ENCODE measurements at places on chromosomes 5 and 9.

- DNase-seq: no peak
These were observed 1.6 kb upstream of the SEMA6A start for GRCh38 chr5:116576053-116576713.

GRCh38 chr5:157459715-157460599 lies at the start of gene NIPAL4:
NIPAL4 (plus strand) TSS chr5:157460213; CDS start chr5:157460321, 108 bp downstream.
- no peak for DNase-seq

DNA sequence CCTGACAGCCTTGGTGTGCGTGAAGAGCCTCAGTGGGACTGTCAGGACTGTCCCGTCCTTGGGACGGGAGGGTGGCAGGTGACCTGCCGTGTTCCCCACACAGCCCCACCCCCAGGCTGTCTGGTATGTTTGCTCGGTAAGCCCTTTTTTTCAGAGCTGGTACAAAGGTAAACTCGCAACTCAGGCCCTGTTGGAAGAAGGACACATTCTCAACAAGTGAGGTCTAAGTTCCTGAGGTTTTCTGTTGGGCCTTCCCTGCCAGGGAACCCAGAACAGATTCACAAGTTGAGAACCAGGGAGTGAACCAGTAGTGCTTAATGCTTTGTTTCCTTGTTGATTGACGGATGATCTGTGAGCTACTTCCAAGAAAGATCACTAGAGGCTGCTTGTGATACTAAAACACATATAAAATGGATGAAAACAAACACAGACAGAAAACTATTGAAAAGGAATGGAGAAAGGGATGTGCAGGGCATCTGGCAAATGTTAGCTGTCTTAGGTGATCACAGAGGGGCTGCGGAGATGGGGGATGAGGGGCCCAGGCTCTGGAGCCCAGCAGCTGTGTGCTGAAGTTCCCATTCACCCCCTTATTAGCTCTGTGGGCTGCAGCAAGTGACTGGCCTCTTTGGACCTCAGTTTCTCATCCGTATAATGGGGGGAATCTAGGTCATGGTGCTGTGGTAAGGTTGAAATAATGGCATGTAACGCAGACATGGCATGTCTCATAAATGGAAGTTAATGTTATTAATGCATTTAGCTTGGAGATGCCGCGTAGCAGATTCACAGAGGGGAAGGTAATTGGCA lies 2.7 kb downstream of the NDST1 start:
- DNase-seq: no peak

DNA sequence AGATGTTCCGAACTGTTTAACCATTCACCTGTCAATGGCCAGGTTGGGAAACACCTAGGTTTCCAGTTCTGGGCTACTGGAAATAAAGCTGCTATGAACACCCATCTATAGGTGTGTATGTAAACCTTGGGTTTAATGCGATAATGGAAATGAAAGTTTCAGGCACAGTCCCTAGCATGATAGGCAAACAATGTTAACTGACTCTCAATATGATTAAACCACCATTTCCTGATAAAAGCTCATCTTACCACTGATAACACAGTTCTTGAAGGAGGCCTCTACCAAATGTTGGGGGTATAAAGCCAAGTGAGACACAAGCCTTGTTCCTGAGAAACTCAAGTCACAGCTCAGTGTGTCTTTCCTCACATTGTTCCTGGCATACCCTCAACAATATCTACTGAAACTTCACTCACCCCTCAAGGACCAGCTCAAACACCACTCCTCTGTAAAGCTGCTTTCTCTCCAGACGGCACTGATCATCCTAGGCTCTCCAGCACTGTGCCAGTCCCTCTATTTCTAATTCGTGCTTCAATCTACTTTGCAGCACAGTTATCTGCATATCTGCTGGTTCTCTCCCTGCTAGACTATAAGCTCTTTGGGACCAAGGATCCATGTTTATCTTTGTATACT lies 15.8 kb downstream of the RAB14 start:
- no peak for DNase-seq

DNA sequence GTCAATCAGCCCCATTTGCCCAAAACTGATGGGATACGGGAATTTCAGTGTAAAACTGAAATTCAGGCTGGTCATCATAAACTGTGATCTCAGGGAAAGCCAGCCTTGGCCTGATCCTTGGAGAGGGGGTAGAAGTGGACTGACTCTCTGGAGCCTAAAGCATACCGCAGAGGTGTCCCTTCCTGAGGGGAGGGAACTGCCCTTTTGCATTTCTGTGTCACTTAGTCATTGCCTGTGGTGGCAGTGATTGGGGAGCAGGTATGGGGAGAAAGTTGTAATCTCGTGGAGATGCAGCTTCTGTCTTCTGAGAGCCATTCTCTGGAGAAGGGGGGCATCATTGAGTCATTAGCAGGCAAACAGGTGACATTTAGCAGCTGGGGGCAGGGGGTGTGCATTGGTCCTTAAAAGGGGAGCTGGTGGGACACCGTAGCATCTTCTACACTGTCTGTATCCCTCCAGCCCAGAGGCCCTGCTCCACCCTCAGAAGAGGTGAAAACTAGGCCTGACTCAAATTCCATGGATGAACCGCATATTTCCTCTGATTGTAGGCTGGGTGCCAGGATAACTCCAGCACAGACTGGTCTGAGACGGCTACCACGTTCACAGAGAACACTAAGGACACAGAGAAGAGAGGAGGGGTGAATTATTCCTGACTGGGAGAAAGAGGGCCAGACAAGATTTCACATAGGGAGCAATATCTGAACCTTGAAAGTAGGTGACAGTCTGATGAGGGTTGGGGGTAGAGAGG lies 143.3 kb downstream of the SEC61B start:
- no peak for DNase-seq

DNA sequence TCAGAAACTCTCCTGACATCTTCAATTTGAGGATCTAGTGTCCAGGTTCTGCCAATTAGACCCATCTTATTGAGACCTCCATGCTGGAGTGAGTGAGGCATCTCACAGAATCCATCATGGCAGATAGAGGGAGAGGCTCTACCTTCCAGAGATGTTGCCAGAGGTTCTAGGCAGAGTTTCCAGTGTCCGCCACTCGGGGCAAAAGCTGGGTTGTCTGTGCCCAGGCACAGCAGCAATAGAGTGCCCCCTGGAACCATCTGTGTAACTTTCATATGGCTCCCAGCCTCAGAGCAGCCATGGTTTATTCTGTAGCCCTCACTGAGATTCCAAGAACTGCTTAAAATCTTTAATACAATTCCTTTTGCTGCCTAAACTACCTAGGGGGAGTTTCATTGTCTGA lies 16.6 kb upstream of the CCDC112 start:
- no peak for DNase-seq

GRCh38 chr9:134778156-134778555 lies 102.5 kb upstream of the FCN2 start:
- no peak for DNase-seq

DNA sequence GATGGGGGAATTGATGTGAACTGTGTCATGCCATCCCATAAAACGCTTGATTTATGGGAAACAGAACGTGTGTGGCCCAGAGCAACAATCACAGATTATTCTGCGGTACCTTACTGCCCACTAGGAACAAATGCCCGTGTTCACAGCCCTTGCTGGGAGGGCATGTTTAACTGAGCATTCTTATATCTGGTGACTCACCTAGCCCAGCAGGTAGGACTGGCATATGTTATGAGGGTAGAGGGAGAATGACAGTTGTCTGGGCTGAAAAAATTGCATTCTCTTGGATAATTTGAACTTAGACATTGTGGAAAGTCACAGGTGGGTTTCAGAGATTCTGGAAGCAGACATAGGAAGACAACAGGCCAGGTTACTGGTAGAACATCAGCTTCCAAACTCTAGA lies 460.6 kb downstream of the DMRT2 start:
- no peak for DNase-seq

DNA sequence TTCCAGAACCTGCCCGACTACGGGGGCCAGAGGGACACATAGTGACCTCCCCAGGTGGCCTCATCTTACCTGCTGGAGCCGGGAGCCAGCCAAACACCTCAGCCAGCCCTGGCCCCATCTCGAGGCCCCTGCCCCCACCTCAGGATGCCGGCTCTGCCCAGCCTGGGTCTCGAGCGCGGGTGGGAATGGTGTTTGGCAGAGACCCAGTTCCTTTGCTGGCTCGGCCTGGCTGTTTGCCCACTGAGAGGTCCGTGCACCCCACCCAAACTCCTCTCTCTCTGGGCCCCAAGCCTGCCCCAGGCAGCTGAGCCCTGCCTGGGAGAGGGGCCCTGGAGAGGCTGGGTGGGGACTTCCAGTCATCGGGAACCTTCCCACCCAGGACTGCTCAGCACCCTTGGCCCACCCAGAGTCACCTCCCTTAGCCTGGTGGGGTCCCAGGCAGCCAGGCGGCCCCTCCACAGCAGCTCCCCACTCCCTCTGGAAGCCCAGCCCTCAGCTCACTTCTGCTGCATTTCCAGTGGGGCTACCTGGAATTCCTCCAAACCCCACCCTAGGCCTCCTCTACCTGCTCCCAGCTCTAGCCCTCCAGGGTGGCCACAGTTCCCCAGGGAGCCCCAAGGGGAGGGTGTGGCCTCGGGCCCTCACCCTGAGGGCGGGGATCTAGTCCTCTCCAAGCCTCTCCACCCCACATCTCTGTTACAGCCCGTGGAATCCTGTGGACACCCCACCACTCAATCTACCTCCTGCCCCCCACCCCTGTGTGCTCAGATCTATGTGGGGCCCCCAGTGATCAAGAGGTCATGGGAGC lies 42.4 kb upstream of the UBAC1 start:
- DNase-seq: no peak

DNA sequence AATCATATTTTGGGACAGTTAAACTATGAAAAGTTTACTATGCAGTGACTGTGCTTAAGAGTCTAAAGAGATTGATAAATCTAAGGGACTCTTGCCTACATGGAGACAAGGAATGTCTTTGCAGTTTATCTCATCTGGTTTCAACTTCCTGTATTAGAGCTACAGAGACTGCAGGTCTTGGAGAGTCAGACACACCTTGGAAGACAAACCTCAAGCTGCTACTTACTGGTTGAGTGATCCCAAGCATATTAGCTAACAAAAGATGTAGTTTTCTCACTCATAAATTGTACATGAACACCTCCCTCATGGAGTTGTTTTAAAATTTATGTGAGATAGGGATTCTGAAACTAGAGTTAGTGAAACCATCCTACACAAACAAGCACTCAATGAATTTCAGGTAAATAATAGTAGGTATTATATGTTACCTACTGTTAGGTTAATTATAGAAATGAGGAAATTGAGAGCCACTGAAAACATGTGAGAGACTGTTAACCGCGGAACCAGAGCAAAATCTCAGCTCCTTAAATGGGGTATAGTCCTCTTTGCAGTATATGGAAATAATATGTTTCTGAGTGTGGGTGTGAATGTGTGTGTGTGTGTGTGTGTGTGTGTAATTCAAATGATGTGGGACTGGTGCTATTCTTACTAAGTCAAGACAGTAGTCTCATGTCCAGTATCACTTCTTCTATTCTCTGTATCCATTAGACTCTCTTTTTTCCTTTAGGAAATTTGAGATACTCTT lies 752.1 kb downstream of the DTWD2 start:
- DNase-seq: no peak

DNA sequence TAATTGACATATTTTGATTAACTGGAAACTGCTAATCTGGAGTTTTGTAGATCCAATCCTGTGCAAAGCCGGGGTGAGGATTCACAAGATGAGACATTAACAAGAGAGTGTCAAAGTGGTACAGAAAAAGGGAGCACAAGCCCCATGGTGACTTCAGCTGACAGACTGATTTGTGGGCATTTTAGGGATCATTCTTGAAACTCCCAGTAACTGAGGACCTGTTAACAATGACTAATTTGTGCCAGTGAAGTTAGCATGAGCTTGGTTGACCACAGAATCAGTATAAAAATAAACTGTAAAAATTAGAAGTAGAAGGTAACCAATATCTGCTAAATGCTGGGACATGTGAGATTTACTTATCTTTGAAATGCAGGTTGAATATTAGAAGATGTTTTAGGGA lies 1578.3 kb downstream of the EFNA5 start:
- no peak for DNase-seq

- no peak for DNase-seq
These were observed 51.5 kb downstream of the C9orf152 start for GRCh38 chr9:110156416-110156815.

- no peak for DNase-seq
These were observed 87.7 kb downstream of the ENTREP1 start for GRCh38 chr9:69412741-69413150.

- DNase-seq: peak; percentile 67
These were observed at the start of gene PAM for GRCh38 chr5:102754767-102755431. PAM (plus strand) TSS chr5:102755305; CDS start chr5:102866196, 110,891 bp downstream.

GRCh38 chr5:14277385-14278320 lies 134.5 kb downstream of the TRIO start:
- DNase-seq: no peak

DNA sequence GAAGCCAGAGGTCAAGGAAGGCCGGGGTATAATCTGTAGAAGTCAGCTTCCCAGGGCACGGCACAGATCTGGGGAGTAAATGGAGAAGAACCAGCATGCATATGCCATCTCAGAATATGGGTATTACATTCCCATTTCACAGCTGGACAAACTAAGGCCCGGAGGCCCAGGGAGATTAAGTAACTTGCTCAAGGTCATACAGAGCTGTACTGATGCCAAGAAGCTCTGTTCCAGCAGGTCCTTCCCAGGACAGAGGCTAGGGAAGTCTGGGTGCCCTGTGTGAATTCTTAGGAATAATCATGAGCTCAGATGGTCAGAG lies 19.2 kb downstream of the COL27A1 start:
- no peak for DNase-seq

DNA sequence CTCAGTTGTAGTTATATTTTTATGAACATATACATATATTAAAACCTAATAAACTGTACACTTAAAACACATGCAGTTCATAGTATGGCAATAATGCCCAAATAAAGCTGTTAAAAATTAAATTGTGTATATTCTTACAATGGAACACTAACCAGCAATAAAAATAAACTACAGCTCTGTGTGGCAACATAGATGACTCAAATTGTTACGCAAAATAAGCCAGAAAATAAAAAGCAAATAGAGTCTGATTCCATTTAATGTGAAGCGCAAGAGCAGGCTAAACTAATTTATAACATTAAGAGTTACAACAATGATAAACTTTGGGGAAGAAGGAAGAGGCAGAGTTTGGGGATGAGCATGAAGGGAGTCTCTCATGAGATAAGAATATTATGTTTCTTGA lies 597.3 kb downstream of the TLE1 start:
- DNase-seq: no peak

GRCh38 chr9:91812191-91812590 lies 137.8 kb downstream of the ROR2 start:
- DNase-seq: no peak

DNA sequence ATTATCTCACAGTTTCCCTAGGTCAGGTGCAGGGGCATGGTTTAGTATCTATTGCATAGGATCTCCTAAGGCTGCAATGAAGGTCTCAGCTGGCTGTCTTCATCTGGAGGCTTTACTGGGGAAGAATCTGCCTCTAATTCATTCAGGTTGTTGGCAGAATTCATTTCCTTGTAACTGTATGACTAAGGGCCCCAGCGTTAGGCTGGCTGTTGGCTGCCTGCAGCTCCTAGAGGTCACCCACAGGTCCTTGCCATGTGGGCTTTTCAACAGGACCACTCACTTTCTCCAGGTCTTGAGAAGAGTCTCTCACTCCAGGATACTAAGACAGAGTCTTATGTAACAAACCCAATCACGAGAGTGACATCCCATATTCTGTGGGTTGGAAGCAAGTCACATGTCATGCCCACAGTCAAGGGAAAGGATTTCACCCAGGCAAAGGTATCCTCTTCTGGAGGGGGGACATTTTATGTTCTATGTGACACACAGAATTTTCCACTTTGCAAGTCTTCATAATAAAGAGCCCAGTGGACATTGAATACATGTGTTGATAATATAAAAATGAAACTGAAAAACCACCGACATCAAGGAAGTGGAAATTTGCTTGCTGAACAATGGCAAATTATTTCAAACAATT lies 38.2 kb downstream of the HMHB1 start:
- DNase-seq: no peak
